ENCODE measurements at places on chromosomes 1 and 21.

DNA sequence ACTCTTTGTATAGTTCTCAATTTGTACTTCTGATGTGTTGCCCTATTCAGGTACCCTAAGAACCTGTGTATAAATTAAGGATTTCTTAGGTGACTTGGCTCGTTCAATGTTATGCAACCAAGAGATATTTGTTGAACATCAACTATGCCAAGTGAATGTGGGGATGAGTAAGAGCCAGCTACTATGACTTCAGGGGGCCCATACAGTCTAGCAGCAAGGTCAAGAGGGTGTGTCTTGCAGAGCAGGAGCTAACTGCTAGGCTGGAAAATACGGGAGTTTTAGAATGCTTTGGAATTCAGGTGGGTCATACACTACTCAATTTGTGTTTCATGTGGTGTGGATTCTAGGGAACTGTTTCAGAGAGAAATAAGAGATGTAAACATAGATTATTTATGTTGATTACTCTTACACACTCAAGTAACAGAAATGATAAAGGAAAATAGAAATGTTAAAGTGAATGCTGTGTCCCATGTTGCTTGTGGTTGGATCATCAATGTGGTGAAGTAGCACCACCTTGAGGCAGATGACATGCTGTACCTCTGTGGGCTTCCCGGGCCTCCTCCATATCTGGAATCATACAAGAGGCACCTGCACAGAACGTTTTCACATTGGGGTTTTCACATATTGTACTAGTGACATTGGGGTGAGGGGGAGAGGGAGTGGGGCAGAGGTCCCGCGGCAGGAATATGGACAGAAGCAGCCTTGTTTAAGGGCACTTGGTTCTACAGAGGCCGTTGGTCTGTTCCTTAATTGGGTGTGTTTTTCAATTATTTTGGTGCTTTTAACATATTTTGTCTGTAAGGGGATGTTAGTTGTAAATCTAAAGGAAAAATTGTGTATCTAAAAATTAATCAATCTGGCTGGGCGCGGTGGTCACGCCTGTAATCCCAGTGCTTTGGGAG is 12.4 kb downstream of the ARPC5 start:
- DNase-seq, result peak; percentile 63

DNA sequence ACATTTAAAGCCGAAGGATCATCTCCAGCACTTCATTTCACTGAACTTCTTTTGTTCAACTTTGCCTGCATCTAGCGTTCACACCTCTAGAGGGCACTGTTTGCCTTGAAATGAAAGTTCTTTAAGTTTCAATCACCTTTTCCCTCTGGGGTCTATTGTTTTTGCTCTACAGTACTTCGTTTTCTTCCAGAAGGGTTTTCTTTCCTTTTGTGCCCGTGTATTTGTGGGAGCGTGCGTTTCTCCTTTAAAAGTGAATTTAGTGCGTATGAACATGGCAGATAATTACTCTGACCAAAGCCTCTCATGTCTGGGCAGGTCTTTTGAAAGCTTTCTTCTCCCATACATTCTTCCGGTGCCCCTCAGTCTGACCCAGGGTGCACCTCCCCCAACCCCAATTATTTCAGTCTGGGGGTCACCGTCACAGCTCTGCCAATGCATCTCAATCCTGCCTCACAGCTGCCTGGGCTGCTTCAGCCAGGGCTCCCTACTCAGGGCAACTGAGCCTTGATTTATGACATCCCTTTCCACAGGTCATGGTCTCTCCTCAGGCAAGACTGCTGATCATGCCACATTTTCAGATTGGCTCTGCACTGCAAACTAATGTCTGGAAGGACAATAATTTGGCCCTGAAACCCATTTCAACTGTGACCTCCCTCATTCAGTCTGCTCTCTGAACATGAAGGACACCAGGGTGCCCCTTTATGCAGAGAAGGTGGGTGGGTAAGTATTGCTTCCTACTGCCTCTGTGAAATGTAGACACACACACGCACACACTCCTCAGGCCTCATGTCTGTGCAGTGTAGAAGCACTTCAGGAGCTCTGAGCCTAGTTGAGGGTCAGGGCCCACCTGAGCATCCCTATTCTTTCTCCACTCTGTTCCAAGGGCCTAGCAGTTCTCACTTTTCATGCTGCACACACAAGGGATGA is 88.6 kb downstream of the NUF2 start:
- DNase-seq, result no peak

DNA sequence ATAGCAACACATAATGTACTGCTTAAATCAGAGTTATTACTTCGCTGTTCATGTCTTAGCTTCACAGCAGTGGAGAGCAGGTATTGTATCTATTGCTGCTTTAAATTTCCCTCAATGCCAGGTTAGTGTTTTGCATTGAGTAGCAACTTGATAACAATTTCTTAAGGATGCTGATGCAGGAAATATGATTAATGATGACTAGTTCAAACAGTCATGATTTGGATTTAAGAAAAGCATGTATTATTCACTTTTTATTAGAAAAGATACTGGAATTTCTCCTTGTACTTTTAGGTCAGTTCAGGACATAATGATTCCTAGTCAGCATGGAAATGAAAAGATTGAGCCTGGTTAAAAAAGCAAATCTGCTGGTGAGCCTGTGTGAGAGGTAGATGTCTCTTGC is 67.2 kb upstream of the ARHGAP29 start:
- no peak for DNase-seq

GRCh38 chr1:1011396-1011949 is 1.8 kb upstream of the ISG15 start:
- DNase-seq, result no peak

- DNase-seq, result no peak
Measured at GRCh38 chr1:228841632-228842031, 106.4 kb downstream of the RHOU start.

GRCh38 chr1:154837672-154838171 is 32.4 kb downstream of the KCNN3 start:
- DNase-seq, result no peak

DNA sequence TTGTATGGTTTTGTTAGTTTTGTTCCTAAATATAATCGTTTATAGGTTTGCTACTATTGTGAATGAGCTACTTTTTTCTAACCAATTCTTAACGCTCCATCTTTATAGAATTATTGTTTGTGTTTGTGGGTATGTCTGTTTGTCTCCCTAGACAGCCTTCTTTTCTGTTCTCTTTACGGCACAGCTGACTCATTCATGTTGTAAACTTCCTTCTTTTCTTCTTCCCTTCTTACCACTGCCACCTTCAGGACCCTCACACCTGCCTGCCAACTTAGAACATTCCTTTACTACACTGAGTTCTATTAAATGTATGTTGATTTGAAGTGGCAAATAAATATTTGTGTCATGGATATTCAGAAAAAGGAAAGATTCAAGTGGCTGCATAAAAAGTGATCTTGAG is 29.1 kb downstream of the AK5 start:
- no peak for DNase-seq

DNA sequence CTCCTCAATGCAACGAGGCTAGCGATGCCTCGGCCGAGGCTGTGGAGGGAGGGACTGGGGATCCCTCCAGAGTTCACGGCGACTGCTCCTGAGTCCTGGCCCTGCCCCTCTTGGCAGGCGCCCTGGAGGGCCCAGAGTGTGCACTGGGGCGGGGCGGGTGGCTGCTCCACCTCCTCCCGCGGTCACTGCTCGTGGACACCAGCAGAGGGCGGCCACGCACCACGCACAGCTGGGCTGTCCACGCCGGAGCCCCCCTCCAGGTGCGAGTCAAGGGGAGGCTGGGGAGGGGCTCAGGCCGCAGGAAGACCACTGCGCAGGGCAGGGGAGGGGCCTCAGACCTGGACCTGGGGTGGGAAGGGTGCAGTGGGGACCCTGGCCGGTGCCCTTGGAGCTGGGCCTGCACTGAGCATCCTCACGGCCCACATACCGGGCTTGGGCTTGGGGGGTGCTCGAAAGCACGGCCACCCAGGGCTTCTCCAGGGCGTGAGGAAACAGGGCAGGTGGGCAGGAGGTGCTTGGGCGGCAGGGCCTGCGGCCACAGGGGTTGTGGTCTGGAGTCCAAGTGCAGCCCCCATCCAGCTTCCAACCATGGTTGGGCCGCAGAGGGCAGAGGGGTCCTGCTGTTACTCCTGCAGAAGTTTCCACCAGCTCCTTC is 20.6 kb upstream of the TTC34 start:
- DNase-seq, result peak; percentile 38

GRCh38 chr1:86409416-86410021 is 13.4 kb upstream of the ODF2L start:
- DNase-seq, result no peak
